Colonic mucosa (tissue), 4 donors: ENCODE measurements at places on chromosomes 1 and 21. TPM values are rescaled to one million over a fixed set of nuclear protein-coding genes. Genes with fewer than 3 reads are reported as not detected.

DNA sequence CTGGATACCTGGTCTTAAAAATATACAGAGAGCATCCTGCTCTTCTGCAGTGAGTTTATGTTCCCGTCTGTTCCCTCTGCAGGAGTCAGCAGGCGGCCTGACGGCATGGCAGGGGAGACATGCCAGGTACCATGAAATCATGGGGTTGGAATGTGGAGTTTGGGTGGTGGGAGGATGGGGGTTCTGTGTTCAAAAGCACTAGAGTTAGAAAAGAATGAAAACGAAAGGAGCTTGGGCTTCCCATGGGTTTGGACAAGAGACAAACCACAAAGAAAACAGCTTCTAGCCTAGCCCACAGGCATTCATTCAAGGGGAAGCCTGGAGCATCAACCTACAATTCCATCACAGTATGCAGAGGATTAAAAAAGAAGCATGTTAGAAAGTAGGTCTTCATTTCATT lies 59.9 kb downstream of the WARS2 start:
- DNase-seq, result no peak

DNA sequence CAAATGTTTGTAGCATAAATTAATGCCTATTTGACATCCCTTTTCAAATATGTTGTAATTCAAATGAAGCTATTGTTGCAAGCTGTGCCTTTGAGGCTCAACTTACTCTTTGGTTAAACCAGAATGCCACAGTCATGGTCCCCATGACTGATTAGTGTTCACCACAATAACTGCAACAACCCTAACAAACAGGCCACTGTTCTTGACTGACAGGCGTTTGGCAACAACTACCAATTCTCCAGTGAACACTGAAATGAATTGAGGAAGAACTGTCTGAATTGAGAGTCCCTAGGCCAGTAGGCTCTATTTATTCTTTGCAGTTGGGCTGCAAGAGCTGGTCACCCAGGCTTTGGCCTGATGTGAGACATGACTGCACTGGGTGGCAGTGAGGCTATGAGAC lies 6.6 kb upstream of the TMEM167B start:
- DNase-seq, result no peak

GRCh38 chr1:29688471-29689365 lies 452.4 kb downstream of the PTPRU start:
- DNase-seq, result no peak

DNA sequence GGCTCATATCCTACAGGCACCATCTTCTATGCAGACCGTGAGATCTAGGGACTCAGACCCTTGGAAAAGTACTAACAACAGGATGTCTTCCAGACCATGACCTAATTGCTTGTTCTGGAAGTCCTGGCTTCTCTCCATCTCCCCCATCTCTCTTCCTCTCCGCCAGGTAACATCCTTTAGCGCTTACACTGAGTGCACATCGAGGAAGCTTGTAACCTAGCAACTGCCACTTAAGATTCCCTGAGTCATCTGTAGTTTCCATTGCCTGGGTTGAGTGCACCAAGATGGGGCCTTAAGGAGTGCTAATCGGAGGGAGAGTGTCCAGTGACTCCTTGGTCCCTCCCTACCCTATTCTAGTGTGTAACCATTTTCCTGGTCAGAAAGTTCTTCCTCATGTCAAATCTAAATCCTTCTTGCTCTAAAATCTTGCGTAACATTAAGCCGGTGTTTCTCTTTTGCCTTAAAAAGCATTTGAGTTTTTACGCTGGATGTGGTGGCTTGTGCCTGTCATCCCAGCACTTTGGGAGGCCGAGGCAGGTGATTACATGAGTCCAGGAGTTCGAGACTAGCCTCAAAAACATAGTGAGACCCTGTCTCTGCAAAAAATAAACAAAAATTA lies 9.7 kb downstream of the KLHDC8A start:
- DNase-seq, result no peak

GRCh38 chr1:78255383-78255782 lies 209.6 kb downstream of the GIPC2 start:
- no peak for DNase-seq

The TESK2 gene
- total RNA-seq, result 11.3 TPM

The NBPF6 gene
- total RNA-seq, result not detected

The ADAMTS4 gene
- 0.57 TPM for total RNA-seq
